Activated CD4-positive, alpha-beta T cell treated with anti-CD3 and anti-CD28 coated beads for 48 hours (primary cell): ENCODE measurements at places on chromosomes 5 and 9.

GRCh38 chr9:38352530-38353328, 39.8 kb upstream of the ALDH1B1 start:
- no peak for DNase-seq

- no peak for DNase-seq
Measured at GRCh38 chr5:6187501-6187900, 190.8 kb downstream of the MED10 start.

GRCh38 chr5:72817671-72818266, 1.3 kb downstream of the TNPO1 start:
- no peak for DNase-seq

DNA sequence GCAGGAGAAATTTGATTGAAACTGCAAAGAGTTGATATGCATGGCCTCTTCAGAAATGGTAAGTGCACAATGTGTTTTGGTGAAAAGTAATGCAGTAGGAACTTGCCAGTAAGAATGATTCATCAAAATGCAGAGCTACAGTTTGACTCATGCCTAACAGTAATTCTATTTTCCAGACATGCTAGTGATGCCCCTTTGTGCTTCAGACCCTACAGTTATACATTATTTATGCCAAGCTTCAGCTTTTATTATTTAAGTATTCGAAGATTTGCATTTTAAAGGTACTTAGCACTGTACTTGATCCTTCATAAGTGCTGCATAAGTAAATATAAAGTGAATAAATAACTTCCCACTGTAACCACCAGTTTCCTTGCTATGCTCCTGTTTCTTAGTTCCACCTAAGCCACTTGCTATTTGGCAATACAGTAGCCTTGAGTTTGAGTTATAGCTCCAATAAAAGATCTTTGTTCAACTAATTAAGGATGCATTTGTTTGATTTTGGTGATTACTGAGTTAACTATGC, 3.6 kb upstream of the SPATA31E1 start:
- no peak for DNase-seq

DNA sequence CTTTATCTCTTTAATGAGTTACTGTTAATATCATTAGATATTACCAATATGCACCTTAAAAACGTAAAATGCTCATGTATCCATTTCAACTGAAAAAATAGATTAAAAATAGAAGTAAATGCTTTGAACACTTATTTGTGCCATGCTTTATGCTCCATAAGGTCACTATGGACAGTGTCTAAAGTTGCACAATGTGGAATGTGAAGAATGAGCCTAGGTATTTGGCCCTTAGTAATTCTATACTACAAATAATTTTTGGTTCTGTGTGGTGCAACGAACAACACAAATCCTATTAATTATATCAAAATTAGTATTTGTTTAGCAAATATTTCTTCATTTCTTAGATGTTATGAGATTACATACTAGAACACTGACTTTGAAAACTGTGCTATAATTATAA, 469.9 kb upstream of the TUSC1 start:
- DNase-seq = no peak

GRCh38 chr9:14366076-14366475, 52.1 kb upstream of the NFIB start:
- DNase-seq = no peak

GRCh38 chr5:52668544-52669185, 119.1 kb upstream of the ITGA1 start:
- no peak for DNase-seq

DNA sequence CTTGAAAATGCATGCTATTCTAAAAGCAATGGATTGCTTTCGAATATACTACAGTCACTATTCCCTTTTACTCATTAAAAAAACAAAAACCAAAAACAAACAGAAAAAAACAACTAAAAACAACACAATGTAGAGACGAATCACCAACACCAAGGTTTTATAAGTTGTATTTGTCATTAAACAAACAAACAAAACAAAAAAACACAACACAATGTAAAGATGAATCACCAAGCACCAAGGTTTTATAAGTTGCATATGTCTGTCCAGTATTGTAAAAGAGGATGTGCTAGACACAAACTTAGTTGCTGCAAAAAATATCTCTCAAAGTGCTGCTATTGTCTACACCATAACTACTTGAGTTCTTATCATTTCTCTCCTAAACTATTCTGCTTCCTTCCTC, 1269.2 kb downstream of the EFNA5 start:
- DNase-seq = no peak

GRCh38 chr9:34954225-34954624, 3.9 kb upstream of the PHF24 start:
- no peak for DNase-seq

DNA sequence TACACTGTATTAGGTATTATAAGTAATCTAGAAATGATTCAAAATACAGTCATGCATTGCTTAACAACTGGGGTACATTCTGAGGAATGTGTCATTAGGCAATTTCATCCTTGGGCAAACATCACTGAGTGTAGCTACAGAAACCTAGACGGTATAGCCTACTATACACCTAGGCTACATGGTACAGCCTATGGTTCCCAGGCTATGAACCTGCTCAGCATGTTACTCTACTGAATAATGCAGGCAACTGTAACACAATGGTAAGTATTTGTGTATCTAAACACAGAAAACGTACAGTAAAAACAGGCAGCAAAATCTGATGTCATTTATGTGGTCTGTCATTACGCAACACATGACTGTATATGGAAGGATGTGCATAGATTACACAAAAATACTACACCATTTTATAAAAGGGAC, 96.8 kb downstream of the RAPGEF6 start:
- no peak for DNase-seq
